GM04503 (cell line): ENCODE measurements at places on chromosomes 5 and 9.

DNA sequence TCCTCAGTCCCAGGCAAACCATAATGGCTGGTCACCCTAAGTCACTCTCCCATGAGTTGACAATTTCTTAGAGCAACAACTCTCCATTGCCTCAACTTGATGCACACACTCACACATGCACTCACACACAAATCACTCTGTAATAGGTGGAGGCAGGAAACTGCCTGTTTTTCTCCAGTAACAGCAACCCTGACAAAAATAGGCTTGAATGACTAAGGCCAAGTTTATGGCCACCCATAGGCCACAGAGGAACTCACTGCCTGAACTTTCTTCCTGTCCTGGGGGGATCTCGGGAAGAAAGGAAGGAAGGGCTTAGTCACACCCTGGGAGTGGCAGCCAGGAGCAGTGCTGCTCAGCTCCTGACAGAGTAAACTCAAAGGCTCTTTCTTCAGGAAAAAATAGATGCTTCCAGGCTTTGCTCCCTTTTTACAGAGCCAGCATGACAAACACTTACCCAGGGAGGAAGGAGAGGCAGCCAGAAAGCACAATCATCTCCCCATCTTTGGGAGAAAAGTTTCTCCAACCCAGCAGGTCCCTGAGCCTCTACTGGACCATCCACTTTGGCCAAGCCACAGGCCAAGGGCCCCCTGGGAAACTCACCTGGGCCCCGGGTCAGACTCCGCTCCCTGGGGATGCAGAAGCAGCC lies 368 bp downstream of the SH3TC2 start:
- peak; percentile 87 for DNase-seq

DNA sequence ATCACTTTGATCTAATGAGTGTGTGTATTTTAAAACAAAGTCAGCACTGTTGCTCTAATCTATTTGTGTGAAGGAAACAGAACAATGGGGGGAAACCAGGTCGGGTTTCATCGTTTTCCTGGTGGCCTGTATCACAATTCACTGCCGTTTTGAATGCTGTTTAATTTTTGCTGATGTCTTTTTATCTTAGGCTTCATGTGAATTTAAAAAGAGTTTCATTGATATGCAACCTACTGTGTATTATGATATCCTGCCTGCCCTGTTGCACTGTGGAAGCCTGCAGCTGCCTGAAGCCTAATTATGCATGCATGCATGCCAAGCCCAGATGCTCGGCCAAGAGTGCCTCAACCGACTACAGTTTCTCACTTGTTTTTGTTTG lies 307.5 kb downstream of the ZNF608 start:
- no peak for DNase-seq

DNA sequence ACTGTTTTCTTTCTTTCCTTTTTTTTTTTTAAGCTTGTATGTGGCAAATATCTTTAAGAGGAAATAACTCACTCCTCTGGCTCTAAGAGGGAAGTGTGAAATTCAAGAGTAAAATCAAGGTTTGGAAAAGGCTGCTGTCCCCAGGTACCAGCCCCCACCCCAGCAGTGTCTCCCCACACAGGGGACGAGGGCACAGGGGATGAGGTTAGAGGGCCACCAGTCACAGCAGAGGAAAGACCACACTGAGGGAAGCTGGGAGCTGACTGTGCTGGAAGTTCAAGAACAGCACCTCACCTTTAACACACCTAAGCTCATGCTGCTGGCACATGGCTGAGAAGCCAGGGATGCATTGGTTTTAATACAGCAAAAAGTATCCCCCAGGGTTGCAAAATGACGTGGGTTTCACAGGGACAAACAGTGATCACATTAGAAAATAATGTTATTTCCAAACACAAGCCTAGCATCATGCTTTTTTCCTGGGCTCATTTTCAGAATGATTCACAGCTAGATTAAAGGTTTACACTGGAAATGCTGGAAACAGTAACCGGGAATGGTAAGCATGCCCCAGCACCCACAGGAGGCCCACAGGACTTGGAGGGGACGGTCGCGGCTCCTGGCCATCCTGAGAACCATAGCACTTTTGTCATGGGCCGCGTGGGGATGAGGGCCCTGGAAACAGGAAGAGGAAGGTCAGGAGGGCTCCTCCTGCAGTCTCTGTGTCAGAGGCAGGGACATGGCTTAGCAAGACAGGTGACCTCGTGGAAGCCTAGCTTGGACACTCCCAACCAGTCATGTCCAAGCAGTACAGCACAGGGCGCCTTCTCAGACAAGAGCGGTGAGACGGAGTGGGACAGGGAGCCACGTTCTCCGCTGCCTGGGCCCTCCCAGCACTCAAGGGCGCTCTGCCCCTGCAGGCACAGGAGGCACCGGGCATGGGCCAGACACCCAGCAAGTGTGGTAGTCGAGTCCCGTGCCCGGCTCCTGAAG lies 6.9 kb downstream of the LPCAT1 start:
- peak; percentile 69 for DNase-seq

DNA sequence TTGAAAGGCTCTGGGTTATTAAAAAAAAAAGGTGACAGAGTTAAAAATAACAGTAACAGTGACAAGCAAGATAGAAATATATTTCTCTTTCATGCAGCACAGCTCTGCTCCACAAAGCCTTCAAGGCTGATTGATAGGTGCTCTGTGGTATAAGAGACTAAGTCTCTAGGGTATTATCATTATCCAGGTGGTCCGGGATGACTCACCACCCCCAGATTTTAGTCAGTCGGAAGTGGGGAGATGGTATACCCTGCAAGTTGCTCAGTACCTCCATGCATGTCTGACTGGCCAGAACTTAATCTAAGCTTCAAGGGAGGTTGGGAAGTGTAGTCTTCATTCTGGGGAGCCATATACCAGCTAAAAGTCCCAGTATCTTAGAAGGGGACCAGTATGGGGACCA lies 76.1 kb downstream of the SLC1A3 start:
- DNase-seq: no peak

GRCh38 chr5:164671640-164672039 lies 1166.2 kb downstream of the MAT2B start:
- DNase-seq: no peak

- DNase-seq: no peak
Observed at GRCh38 chr9:37417252-37417803, 5.2 kb upstream of the GRHPR start.

- no peak for DNase-seq
Observed at GRCh38 chr5:174744896-174745295, 20.5 kb downstream of the MSX2 start.

GRCh38 chr9:70006306-70006705 lies 37.3 kb upstream of the MAMDC2 start:
- no peak for DNase-seq

GRCh38 chr5:136025900-136026299 lies 2.9 kb upstream of the TGFBI start:
- no peak for DNase-seq
